ENCODE measurements at places on chromosomes 4 and X.

GRCh38 chr4:38313175-38313574 lies 350.8 kb upstream of the KLF3 start:
- DNase-seq, result no peak

- no peak for DNase-seq
Measured at GRCh38 chrX:45771560-45772340, 571.1 kb upstream of the DIPK2B start.

DNA sequence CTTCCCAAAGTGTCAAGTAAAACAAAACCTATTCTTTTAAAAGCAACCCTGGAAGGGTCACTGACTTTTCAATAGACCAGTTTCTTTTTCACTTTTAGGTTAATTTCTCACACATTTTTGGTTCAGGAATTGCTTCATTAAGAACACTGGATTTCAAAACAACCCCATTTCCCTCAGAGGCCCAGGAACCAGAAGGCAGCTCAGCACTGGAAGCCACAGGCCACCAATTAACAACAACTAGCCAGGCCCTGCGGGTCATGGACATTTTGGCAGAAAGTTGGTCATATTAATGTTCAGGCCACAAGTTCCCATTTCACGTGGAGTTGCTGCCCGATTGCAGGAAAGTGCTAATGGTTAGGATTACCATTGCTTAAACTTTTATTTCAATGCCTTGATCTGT lies 39.8 kb downstream of the HAND2 start:
- DNase-seq, result no peak

- no peak for DNase-seq
Measured at GRCh38 chr4:7677799-7678301, 243.1 kb upstream of the PSAPL1 start.

- no peak for DNase-seq
Measured at GRCh38 chr4:71355045-71355444, 16.2 kb downstream of the SLC4A4 start.

GRCh38 chr4:75412746-75413145 lies 101.5 kb downstream of the RCHY1 start:
- no peak for DNase-seq

GRCh38 chrX:2514131-2514530 lies 13.4 kb upstream of the DHRSX start:
- DNase-seq, result no peak

GRCh38 chr4:7417639-7418038 lies 17.1 kb downstream of the PSAPL1 start:
- no peak for DNase-seq

DNA sequence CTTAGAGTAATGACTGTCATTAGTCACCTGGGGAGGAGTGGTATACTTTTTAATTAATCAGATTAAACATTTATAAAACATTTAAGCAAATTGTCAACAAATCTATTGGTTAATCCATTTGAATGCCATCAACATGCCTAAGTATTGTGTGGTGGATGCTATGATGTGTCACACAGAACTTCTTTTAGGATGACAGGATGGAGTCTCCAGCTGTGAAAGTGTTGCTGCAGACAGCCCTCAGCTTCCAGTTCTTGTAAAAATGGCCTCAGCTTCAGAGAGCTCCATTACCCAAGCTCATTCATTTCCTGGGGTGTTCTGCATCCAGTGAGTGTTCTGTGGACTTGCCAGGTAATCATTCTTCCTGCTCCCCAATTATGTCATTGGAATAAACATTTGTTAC lies 74.3 kb upstream of the CLNK start:
- DNase-seq, result no peak

- no peak for DNase-seq
Measured at GRCh38 chr4:1137063-1137776, 23.9 kb upstream of the RNF212 start.

DNA sequence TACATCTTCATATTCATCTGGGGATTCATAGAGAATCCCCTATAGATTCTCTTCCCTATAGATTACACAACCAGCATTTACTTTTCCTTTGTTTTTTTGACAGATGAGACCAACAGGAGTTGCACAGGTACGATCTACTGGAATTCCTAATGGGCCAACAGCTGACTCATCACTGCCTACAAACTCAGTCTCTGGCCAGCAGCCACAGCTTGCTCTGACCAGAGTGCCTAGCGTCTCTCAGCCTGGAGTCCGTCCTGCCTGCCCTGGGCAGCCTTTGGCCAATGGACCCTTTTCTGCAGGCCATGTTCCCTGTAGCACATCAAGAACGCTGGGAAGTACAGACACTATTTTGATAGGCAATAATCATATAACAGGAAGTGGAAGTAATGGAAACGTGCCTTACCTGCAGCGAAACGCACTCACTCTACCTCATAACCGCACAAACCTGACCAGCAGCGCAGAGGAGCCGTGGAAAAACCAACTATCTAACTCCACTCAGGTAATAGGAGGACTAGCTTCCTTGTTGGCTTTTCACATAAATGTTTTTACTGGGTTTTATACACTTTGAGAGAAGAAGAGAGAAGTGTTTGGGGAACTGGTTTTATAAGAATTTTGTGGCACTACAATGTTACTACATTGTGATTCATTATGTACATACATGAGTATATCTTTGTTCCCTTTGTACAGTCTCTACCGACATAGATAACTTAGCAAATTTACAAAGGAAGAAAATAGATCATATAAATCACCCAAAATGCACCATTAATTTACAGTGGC lies 137.2 kb downstream of the DIPK2B start:
- DNase-seq, result peak; percentile 18

GRCh38 chr4:17347445-17347844 lies 164.4 kb downstream of the QDPR start:
- DNase-seq, result no peak

DNA sequence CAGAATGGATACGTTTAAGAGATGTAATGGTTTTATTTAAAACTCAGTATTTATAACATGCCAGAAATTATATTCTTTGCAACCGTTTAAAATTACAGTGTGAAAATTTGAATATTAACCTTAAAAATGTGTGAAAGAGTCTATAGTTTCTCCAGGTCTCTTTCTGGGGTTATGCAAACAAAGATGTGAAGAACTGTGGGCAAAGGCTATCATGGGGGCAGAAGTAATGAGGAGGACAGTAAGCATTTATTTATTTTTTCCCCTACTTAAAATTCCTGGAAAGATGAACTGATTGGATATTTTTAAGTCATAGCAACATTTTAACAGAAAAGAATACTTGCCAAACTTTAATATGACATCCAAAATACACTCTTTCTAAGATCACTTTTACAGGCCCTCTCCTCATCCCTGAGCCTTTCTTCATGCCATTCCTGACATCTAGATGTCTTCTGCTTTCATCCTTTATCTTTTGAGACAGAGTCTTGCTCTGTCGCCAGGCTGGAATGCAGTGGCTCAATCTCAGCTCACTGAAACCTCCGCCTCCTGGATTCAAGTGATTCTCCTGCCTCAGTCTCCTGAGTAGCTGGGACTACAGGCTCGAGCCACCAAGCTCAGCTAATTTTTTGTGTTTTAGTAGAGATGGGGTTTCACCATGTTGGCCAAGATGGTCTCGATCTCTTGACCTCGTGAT lies 46.1 kb downstream of the TMEM131L start:
- DNase-seq, result no peak

DNA sequence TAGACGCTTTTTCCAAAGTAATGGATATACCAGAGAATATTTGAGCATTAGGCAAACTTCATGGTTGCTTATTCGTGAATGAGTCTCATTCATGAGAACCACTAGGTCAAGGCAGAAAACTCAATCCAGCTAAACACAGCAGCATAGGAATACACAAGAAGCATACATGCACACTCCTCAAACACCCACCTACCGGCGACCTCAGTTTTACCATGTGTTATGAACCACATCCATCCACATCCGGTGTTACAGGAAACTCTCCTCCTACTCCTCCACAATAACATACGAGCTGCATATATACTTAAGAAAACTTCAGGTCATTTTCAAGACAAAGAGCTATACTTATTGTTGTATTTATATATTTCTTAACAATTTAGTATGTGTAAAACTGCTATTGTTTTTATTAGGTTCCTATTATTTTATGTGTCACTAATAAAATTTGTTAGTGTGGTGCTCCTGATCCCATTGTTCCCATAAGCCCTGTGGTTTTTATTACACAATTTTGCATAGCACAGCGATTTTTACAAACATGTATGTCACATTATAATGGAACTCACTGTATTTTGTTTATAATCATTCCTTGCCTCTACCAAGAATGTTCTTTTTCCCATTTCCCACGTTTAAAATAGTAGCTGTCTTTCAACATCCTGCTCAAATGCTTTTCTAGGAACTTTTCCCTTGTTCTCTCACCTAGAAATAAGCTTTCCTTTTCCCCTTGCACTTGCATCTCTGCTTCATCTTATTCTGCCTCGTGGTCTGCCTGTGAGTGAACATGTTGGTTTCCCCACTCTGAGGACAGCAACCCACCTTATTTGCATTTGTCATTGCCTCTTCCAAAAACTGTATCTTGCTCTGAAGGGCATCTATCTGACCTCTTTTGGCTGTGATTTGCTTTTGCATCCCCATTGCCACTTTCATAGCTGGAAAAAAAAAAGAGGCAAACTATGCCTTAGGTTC lies 48.3 kb downstream of the STBD1 start:
- no peak for DNase-seq

DNA sequence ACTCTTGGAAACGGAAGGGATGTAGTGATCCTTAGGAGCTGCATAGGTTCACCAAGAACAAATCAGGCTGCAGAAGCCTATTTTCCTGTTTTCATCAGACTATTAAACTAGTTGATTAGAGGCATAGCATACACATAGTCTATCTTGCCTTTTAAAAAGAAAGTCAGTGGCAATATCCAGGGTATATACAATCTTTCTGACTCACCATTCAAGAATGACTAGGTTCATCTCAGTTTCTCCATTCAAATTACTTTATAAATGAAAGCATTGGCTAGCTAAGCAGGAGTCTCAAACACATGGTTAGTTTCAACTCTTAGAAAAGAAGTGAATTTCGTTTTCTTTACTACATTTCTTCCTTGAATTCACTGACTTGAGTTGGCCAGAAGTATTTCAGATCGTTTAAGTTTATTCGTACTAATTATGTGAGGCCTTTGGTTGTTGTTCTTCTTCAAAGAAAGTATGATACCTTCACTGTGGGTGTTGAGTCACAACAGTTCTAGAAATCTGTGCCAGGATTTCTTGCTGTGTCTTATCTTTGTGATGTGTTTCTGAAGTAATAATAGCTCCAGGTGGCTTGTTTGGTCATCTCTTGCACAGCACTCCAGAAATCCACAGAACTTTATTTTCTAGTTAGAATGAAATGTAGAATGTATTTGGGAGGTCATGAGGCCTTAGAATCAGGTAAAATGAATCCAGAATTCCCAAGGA lies 88.2 kb downstream of the AWAT2 start:
- no peak for DNase-seq

GRCh38 chrX:123833387-123833786 lies 26.5 kb upstream of the XIAP start:
- no peak for DNase-seq

DNA sequence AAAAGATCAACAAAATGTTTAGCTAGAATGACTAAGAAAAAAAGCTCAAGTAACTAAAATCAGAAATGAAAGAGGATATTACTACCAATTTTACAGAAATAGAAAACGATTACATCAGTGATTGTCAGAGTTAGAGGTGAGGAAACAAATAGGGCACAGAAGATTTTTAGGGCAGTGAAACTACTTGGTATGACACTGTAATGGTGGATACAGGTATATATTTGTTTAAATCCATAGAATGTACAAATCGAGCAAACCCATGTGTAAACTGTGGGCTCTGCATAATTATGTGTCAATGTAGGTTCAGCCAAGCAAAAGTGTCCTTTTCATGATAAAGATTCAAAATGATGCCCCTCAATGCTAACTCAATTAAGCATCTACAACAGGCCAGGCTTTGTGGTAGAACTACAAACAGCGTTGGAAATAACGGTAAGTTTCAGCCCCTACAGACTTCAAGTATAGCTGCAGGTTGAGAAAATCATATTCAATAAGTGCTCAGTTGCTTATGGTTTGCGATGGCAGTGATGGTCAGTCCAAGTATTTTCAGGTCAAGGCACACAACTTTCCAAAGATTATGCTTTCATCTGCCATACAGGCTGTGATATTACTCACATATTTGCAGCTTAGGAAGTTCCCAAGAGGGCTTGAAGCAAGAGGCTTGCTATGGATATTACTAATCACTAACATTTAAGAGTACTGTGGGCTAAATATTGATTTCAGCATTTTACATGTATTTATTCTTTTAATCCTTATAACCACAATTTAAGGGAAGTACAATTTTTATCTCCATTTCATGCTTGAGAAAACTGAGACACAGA lies 158.6 kb downstream of the TET2 start:
- no peak for DNase-seq

- no peak for DNase-seq
Measured at GRCh38 chrX:93420090-93420489, 253.3 kb downstream of the NAP1L3 start.

DNA sequence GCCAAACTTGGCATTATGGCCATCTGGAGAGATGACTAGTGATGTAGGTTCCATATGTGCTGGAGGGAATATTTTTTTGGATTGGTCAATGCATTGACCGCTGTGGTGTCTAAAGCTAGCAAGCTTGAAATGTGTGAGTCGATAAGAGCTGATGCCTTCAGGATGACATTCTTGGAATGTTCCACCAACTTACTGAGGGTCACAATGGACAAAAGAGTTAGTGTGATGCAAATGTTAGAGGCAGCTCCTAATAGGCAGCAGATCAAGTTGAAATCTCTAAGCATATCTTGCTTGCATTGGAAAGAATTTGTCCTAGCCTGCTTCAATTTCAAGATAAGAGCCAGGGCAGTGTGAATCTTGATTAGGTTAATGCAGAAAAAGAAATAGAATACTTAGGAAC lies 210.4 kb upstream of the AFF2 start:
- DNase-seq, result no peak

DNA sequence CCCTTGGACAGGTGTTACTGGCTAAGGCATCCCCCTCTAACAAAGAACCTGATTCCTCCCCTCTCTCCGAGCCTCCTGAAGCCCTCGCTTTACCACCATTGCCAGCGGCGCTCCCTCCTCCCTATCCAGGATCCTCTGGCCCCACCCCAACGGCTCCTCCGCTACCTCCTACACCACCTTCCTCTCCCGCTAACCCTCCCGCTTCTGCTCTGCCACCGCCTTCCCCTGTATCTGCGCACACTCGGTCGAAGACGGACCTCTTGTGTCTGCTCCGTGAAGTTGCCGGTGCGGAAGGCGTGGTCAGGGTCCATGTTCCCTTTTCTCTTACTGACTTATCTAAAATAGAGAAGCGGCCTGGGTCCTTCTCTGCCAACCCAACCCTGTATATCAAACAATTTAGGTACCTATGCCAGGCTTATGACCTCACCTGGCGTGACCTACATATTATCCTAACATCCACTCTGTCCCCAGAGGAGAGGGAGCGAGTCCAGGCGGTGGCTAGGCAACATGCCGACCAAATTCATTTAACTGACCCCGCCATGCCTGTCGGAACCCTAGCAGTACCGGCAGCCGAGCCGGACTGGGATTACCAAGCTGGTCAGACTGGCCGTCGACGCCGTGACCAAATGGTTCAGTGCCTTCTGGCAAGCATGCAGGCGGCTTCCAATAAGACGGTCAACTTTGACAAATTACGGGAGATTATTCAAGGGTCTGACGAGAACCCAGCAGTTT lies 958.9 kb downstream of the RPA4 start:
- no peak for DNase-seq

All from epithelial cell of prostate (primary cell).